ENCODE measurements at places on chromosomes 1 and 21.

DNA sequence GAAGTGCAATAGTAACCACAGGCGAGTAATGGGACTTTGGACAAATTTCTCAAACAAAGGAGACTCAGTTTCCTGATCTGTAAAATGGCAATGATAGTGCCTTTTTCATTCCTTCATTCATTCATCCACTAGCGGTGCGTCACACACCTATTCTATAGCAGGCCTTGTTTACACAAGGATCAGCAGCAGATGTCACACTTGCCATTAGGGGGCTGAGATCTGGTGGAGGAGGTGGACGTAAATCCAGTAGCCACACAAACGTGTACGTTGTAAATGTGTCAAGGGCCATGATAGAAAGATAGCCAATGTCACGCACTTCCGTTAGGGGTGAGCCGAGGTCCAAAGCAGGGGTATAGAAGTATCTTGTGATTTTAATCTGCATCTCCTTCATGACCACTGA, 34.2 kb downstream of the SERINC2 start:
- DNase-seq = no peak

DNA sequence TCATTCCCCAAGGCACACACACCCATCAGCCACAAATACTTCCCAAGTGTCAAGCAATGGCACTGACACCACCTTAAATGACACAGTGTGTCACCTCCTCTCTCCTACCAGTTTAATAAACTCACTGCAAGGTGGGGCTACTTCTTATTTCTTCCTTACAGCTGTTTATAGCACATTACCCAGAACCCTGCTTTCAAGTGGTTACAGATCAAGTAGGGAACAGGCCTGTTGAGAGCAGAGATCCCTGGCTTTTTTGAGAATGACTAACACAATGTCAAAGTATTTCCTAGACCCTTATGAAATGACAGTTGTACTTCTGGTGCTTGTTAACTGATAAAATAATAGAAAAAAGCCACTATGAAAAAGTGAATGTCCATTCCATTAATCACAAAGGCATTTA, 19.8 kb downstream of the ZBTB17 start:
- DNase-seq = peak; percentile 60

DNA sequence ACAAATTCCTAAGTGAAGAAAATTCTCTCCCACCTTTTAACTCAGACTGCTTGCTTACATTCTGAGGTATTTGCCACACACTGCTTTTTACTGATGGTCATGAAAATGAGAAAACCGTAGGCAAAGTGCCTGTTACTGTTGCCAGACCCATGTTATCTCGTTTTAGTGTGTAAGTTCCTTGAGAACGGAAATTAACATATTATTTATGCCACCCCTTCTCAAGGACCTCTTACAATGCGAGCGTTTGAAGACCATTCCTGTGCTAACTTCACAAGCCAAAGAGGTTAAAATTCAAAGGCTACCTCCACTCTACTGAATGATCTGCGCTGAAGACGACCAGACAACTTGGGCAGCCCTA, 509 bp downstream of the NVL start:
- DNase-seq = no peak

GRCh38 chr1:109084563-109085517, 5.7 kb upstream of the TMEM167B start:
- DNase-seq = no peak

DNA sequence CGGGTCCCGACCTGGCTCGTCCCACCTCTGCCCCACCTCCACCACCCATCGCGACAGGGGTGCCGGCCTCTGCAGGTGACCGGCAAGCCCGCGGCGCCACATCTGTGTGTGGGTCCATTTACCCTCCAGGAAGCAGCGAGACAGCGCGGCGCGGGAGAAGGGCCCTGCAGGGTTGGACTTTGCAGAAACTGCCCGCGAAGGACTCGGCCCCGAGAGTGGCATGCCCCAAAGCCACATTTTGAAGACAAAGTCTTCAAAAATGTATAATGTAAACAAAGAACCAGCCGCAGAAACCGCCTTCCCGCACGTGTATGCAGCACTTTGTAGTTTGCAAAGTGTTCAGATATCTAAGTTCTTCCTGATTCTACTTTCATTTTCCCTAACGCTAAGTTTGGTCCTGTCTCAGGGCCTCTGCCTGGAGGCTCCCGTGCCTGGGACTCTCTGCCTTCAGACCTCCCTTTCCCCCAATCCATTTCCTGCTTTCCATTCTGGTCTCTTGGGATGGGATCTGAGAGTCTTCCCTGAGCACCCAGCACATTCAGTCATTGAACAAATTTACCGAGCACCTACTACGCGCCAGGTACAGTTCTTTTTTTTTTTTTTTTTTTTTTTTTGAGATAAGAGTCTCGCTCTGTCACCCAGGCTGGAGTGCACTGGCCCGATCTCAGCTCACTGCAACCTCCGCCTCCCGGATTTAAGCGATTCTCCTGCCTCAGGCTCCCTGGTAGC, 524 bp upstream of the TMCO4 start:
- peak; percentile 85 for DNase-seq

GRCh38 chr1:99749504-99750347, 16.7 kb downstream of the FRRS1 start:
- no peak for DNase-seq

DNA sequence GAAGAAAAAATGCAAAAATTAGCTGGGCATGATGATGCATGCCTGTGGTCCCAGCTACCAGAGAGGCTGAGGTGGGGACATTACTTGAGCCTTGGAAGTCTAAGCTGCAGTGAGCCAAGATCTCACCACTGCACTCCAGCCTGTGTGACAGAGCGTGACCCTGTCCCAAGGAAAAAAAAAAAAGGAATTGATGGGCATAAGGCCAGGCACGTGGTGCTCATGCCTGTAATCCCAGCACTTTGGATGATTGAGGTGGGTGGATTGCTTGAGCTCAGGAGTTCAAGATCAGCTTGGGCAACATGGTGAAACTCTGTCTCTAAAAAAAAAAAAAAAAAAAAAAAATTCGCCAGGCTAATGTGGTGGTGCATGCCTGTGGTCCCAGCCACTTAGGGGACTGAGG, 55.8 kb upstream of the ATP2B4 start:
- DNase-seq = no peak

- DNase-seq = peak; percentile 39
Measured at GRCh38 chr1:22880174-22880601, 92.5 kb downstream of the LACTBL1 start.

- DNase-seq = peak; percentile 25
Measured at GRCh38 chr1:212608959-212609700, 569 bp downstream of the ATF3 start.

- DNase-seq = no peak
Measured at GRCh38 chr21:29104239-29104708, 26.2 kb upstream of the MAP3K7CL start.

DNA sequence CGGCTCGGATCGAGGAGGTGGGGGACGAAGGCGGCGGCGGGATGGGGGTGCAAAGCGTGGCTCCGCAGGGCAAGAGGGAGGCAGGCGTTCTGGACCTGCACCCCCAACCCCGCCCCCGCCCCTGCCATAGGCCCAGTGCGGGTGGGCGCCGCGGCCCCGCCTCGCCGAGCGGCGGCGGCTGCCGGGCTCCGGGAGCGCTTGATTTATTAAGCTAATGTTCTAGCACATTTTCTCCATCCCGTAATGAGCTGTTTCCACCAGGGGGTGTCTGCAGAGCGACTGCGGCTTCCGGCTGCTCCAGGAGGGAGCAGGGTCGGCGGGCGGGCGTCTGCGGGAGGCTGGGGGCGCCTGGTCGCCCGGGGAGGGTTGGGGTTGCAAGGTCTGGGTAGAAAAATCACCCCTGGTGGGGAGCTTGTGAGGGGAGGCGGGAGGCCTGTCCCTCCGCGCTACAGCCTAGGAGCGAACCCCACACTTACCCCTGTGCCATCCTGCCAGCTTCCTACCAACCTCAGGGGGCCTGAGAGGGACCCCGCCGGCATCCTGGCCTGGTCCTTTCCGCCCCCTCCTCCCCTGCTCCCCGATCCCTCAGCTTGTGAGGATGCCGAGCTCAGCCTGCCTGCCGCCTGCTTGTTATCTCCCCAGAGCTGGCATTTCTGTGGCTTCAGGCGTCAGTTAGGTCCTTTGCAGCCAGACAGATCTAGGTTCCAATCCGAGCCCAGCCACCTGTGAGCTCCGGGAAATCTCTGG, 48.5 kb upstream of the ACOT11 start:
- DNase-seq = peak; percentile 29

- DNase-seq = no peak
Measured at GRCh38 chr1:212649020-212649419, 40.5 kb downstream of the ATF3 start.

DNA sequence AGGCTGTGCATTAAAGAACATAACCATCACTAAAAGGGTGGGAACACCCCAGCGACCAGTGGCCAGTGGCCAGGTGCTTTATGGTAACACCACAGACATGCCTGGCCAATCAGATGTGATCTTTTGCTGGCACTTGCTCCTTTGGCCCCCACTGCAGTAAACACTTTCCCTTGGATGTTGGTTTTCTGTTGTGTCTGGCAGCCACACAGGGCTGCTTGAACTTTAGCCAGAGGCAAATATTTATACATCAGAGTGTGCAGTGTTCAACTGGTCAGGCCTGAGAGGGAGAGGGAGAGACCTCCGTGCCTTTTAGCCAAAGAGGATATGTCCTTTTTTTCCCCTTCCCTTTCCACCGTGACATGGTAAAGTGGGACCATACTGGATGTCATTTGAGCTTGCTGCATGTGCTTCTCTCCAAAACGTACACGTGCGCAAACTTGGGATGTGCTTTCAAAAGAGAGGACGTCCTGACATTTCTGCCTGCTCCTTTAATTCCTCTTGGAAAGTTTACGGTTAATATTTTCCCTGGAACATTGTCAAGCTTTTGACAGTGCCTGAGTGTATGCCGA, 101.2 kb downstream of the NFIA start:
- DNase-seq = no peak

GRCh38 chr1:238293075-238293474, 402.4 kb upstream of the ZP4 start:
- no peak for DNase-seq

- DNase-seq = no peak
Measured at GRCh38 chr1:201666645-201667044, 127.7 kb downstream of the NAV1 start.

DNA sequence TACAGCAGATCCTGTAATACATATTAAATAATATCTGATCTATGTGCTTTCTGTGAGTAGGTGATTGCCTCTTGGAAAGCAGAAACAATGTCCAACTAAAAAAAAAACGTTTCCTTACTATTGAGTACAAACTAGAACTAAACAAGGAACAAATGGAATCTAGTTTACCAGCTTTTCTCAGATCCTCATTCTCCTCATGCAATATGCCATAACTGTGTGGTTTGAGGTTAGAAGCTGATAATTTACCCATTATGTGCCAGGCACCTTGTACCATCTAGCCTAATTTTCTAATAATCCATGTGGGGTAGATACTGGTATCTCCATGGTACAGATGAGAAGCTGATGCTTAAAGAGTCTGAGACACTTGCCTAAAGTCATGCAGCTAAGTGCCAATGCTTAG, 154.7 kb downstream of the PTGER3 start:
- DNase-seq = no peak

- peak; percentile 44 for DNase-seq
Measured at GRCh38 chr21:16279731-16280581, 550.2 kb downstream of the USP25 start.

DNA sequence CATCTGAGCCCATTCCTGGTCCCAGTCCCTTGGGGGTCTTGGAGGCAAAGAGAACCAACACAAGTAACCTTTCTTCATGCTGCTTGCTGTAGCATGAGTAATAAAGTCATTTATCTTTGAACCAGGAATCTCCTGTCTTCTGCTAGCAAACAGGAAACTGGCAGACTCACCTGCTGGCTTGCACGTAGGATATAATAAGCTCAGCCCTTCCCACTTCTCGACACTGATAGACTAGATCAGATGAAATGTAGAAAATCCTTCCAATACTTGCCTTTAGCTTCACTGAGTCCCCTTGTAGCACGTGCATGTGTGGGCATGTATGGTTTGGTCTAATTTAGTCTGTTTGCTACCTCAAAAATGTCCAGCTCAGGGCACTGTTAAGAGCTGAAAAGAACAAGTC, 6.5 kb upstream of the TFF2 start:
- no peak for DNase-seq

Data from HFFc6 (cell line).